ENCODE measurements at places on chromosomes 2 and 18.

GRCh38 chr2:24342110-24342910, 18.0 kb downstream of the ITSN2 start:
- DNase-seq, result no peak

GRCh38 chr2:241051578-241052487, 50.3 kb downstream of the MTERF4 start:
- no peak for DNase-seq

DNA sequence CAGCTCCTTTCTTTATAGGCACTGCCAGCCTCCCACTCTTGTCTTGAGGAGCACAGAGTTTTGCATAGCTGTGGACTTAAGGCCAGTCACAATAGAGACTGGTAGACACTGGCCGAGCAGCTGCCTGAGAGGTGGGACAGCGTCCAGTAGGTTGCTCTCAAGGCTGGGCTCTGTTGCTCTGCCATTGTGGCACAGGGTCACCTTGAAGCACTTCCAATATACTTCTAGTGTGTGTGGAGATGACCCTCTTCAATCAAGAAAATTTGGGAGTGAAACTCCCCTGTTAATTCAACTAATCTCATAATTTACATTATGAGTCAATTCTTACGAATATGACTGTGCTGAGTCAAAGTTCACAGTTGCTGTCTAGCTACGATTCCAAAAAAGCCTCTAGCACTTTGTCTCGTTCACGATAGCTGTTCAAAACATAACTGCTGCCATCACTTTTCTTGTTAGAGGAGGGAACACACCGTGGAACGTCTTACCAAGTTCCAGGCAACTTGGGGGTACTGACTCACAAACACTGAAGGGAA, 636.2 kb downstream of the EPHA4 start:
- no peak for DNase-seq

- no peak for DNase-seq
Observed at GRCh38 chr18:50117863-50118262, 77.1 kb downstream of the MYO5B start.

- DNase-seq, result no peak
Observed at GRCh38 chr2:116952254-116952653, 862.2 kb upstream of the DDX18 start.

DNA sequence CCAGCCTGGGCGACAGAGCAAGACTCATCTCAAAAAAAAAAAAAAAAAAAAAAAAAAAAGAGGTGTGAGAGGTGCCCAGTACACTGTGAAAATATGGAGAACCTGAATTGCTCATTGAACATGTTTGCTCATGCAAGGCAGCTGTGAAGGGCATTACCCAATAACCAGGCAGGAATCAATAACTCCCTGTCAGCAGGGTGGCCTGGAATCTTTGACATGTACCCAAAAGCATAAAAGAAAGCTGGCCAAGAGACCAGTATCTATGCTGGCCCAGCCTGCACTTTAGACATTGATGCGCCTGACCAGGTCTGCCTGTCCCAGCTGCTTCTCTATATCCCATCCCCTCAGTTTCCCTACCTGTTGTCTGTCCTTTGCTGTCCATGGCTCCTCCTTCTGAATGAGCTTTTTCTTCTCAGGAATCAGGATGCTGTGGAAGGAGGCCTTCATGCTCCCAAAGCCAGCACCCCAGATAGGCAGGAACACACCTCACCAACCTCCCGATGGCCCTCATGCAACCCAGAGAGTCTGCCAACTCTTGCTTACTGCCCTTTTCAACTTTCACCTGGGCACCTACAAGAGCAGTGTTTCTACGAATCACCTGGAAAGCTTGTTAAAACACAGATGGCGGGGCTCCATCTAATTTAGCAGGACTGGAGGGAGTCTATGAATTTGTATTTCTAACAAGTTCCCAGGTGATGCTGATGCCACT, 83.4 kb upstream of the PPP1CB start:
- DNase-seq, result no peak

DNA sequence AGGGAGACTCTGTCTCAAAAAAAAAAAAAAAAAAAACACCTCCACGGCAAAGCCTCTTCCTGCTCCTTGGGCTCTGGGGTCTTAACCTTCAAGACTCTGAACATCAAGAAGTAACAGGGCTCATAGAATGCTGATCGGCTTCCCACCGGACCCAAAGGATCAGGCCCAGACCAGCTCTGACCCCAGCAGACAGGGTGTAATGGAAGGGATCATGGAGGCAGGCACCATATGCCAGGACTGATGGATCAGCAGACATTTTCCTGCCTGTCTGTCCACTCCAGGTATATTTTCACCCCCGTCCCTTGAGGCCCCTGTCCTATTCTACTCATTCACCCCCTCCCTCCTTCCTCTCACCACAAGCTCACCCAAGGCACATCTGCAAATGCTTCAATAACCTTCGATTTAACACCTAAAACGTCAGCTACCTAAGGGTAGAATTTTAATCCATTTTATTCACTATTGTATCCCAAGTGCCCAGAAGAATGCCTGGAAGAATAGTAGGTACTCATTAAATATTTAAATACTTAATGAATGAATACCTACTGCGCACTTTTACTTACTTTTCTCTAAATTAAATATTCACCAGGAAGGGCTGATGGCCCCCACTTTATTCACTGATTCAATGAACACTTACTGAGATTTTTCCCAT, 4.6 kb upstream of the SPEG start:
- DNase-seq, result no peak

DNA sequence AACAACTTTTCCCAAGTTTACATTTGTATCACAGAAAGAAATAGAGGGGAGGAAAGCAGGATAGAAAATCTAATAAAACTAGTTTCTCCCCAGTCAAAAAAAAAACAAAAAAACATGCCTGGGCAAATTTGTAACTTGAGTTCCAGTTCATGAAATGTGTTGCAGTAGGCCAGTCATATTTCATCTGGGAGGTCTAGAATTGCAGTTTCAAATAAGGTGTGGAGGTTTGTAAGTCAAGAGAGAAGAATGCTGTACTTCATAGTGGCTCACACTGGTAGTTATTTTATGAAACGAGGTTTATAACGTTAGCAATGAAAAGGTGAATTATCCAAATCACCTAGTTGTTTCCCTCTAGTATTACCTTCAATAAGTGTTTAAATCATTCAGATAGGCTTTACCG, 1313.9 kb upstream of the SLC39A10 start:
- no peak for DNase-seq

DNA sequence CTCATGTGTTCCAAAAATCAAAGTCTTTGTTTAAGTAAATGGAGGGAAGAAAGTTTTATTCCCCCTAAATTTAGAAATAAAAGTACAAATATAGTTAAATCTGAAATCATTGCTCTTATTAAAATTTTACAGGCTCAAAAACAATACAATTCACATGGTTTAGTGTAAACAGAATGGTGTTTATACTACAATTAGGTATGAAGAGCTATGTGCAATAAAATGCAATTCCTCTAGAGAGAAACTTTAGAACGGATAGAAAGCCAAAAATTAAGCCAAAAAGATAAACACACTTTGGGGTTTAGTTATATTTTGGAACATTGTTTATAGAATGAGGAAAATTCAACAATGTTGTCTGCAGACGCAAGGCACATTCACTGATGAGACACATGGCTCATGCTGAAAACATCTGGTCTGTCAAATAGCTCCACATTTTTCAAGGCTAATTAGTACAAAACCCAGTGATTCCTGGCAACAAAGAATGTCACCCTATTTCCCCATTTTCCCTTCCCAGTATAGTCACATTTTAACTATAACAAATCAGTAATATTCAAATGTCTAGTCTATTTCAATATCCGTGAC, 103.3 kb downstream of the EXOC6B start:
- no peak for DNase-seq

- DNase-seq, result no peak
Observed at GRCh38 chr2:240132651-240132980, 3.5 kb downstream of the COPS9 start.

DNA sequence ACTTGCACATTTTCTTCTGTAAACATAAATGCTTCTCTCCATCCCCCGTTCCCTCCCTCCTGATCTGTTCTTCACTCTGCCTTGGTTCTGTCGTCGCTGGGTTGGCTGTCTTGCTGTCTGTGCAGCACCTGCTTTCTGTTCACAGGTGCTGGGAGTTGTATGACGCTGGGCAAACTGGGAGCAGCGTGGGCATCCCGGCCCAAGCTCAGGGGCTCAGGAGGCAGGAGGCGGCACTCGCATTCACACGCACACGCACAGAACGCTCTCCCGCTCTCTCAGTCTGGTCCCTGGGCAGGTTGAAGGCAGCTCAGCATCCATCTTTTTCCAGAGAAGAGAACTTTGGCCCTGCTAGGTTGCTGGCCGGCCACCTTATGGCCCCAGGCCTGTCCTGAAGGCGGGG, 55.7 kb downstream of the GBX2 start:
- DNase-seq, result no peak

GRCh38 chr2:96923810-96924774, 54.2 kb upstream of the SEMA4C start:
- peak; percentile 14 for DNase-seq

- no peak for DNase-seq
Observed at GRCh38 chr2:109237792-109238191, 108.8 kb downstream of the SH3RF3 start.

- DNase-seq, result no peak
Observed at GRCh38 chr2:214477305-214477704, 66.5 kb downstream of the VWC2L start.

- no peak for DNase-seq
Observed at GRCh38 chr18:50607378-50607926, 47.6 kb downstream of the MAPK4 start.

- DNase-seq, result no peak
Observed at GRCh38 chr2:240306185-240306584, 129.3 kb upstream of the GPC1 start.

DNA sequence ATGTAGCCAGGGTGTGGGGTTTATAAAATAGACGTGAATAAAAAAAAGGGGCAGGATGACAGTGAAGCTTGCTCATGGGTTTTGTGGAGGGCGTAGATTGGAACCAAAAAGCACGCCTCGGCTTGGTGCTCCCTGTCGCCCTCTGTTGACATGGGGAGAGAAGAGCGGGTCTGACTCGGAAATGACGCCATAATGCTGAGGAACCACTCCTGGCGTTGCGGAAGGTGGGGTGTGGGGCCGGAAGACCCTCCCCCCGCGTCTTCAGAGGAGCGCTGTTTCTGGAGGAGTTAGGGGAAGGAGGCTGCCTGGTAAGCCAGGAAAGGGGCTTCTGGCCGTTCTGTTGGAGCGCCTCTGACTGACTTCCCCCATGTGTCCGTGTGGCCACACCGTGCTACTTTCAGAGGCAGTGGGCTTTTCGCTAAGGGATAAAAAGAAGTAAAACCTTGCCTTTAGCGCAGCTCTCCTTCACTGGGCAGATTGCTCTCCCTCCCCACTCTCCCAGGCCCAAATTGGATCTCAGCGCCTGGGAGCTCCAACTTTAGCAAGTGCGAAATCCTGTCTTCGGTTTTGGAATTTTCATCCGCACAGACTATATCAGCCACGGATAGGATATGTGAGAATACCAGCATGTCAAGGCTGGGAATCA, 42.8 kb downstream of the PLEKHA3 start:
- peak; percentile 68 for DNase-seq

GRCh38 chr2:220166616-220167015, 539.2 kb downstream of the SLC4A3 start:
- no peak for DNase-seq

DNA sequence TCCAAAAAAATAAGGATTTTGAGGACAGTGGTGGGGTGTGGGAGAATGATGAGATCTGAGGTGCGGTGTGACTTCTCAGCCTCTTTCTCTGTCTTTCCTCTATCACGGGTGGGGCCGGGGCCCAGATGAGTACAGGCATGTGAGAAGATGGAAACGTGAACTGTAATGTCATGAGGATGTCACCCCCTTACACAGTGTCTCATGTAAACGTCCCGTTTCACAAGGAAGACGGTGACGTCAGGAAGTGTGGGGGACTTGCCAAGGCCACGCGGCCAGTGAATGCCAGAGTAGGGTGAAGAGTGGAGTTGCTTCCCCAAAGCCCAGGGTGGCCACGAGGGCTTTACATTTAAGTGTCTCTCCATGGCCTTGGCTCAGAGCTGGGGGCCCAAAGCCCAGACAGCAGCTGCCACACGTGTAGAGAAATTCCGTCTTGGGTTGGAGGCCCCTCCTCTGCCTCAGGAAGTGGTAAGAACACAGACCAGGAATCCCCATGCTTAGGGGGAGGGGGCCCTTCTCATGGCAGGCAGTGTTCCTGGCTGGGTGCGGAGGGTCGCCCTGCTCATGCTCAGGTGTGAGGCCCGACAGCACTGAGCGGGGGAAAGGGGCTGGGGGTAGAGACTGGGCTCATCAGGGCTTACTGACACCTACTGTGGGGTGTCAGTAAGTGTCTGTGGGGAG, 80.9 kb upstream of the SMAD7 start:
- no peak for DNase-seq

GRCh38 chr2:151102226-151102625, 159.4 kb downstream of the RBM43 start:
- no peak for DNase-seq

GRCh38 chr2:98383166-98383565, 36.9 kb downstream of the CNGA3 start:
- DNase-seq, result no peak
